ENCODE measurements at places on chromosomes 2 and 18.
A peak's percentile ranks its signal among the peaks of the same experiment; 100 is the strongest.

DNA sequence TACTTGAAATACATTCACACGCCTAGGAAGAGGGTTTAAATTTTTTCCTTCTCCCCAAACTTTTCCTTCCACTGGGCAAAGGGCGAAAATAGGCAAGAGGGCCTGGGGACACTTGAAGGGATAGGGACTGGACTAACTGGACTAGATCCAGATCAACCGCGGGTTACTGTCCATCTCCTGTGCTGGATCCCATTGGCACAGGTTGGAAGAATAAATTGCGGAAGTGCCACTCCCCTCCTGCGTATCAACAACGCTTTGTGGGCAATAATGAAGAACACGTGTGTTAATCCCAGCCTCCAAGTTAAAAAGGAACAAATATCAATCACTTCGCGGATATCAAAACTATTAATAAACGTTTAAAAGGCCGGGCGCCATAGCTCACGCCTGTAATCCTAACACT, 1.7 kb upstream of the FZD5 start:
- DNase-seq: no peak

DNA sequence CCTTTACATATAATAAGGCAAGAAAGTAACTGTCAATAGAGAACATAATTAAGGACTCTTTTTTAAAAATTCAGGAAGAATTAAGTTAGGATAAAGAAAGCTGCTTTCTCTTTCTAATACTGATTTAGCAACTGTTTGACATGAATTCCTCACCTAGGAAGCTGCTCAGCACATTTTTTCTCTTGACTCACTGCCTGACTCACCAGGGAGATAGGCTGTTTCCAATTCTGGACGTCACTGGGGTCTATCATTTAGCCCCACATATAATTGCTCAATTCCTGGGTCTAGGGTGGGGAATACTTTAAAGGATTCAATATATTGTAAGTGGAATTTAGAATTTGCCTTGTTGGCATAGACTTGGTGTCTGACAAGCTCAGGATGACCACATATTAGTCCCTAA, 50.8 kb upstream of the UGP2 start:
- DNase-seq: no peak

GRCh38 chr2:160533482-160533881, 39.9 kb upstream of the RBMS1 start:
- no peak for DNase-seq

GRCh38 chr2:202425036-202425435, 48.9 kb downstream of the BMPR2 start:
- no peak for DNase-seq

- no peak for DNase-seq
These were observed at the start of gene SCN9A for GRCh38 chr2:166375736-166376487. TSS of gene SCN9A (minus strand) at chr2:166375944. CDS start at chr2:166311756, 64,188 bp downstream.

DNA sequence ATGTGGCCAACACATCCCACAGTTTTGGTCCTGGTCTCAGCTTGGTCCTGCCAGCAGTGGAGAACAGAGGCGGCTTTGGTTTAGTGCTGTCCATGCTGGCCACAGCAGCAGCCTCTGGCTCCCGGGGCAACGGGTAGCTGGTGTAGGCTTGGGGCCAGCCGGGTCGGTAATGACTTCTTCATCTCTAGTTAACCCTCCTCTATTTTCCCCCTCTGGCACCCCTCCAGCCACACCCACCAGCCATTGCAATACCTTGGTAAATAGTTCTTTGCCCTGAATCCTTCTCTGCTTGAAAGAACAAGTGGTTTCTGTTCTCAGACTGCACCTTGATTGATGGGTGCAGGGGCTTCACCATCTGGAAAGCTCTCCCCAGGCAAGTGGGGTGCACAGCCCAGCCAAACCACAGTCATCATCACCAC, 31.7 kb upstream of the ZNF396 start:
- DNase-seq: no peak

DNA sequence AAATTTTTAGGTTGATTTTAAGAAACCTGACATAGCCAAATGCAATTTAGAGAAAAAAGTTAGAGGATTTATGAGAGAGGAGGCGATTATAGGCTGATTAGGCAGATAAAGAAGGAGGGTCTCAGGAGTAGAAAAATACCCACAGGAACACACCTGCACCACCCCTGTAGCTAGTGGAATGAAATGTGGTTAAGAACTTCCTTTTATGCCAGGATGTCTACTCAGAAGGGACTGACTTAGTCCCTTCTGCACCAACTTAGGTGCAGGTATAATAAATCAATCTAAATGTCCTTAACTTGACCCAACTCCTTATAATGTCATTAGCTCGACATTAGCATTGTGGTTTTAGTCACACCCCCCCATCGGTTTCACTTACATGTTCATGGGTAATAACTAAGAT, 1274.5 kb upstream of the TMEFF2 start:
- DNase-seq: no peak

DNA sequence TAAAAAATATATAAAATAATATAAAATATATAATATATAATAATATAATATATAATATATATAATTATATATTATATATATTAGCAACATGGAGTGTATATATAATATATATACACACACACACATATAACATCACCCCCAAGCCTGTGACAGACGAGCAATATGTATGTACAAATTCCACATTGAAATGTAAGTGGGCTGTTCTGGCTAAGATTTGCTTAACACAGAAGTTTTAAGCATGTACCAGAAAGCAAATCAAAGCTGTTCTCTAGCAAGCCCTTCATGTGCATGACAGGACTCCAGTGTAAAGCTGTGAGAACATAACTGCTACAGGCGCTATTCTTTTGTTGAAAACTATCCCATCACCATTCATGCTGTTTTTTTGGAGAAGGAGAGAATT, 261.7 kb upstream of the TNP1 start:
- no peak for DNase-seq

DNA sequence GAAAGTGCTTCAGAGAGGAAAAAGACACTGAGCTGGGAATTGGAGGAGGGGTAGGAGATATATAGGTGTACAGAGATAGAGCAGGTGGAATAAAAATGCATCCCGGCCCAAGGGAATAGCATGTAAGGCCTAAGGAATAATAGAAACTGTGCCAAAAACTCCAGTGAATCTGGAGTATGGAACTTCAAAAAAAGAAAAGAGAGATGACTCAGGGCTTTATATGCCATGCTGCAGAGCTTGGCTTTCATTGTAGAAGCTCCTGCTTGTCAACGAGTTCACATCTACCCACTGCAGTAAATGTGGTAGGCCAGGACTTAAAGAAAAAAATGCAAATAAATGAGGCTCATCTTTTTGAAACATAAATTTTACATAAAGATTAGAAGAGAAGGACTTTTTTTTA, 131.8 kb downstream of the MREG start:
- no peak for DNase-seq

GRCh38 chr2:231034291-231034882, 2.9 kb upstream of the C2orf72 start:
- no peak for DNase-seq

GRCh38 chr18:62714671-62715435, 488 bp upstream of the PHLPP1 start:
- peak; percentile 90 for DNase-seq

- DNase-seq: no peak
These were observed 305.9 kb upstream of the VWC2L start for GRCh38 chr2:214104967-214105366.

DNA sequence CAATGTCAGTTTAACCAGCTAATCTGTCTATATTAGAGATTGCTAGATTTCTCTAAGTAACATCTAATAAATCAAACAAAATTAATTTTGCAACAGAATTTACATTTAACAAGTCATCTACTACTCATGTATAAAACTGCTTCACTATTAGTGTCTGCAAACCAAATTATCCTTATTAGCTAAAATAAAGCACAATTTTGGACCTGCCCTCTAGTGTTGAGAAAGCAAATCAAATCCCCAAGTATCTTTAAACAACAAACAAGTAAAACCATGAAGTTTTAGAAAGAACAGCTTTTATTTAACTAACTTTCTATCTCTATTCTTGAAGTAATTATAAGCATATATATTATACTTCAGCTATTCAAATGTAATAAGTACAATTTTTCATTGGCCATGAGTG, 113.1 kb upstream of the SP3 start:
- DNase-seq: no peak

- no peak for DNase-seq
These were observed 1462.7 kb upstream of the NXPH2 start for GRCh38 chr2:140242889-140243288.

DNA sequence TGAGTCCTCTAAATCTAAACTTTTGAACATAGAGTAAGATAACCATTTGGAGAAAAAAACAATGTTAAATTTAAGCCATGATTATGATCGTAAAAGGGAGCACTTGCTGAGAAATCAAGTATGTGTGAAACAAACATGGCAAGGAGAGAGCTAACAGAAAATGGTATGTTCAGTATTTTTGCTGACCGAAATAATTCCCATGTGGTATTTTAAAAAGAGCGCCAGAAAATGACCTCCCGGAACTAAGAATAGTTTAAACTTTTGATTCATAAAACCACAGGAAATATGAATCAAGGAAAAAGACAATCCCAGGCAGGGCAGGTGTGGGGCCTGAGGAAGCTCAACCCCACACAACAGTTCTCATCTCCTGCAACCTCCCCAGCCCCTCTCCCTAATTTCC, 74.2 kb downstream of the DOCK10 start:
- no peak for DNase-seq

- DNase-seq: no peak
These were observed 121.4 kb upstream of the COL3A1 start for GRCh38 chr2:188852772-188853171.

Measured in central memory CD4-positive, alpha-beta T cell (primary cell).